Activated effector memory CD4-positive, alpha-beta T cell treated with anti-CD3 and anti-CD28 coated beads, Interleukin-2, amount 50 U/mL, for 16 hours (primary cell): ENCODE measurements at places on chromosomes 5 and 9.

DNA sequence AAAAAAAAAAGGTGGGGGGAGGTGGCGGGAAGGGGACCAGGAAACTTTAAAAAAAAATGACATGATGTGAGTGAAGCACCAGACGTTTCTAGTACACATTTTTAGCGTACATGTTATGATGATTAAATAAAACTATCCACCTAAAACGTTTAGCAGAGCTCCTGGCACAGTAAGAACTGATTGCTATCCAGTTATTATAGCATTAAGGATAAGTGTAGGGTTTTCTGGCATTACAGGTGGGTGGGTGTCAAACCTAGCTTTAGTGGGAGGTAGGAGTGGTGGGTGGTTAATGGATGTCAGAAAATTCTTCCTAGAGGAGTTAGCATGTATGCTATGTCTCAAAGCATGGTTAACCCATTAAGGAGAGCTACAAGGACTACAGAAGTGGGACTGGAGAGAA, 2329.5 kb downstream of the MAT2B start:
- no peak for DNase-seq

- DNase-seq = no peak
These were observed 1565.0 kb upstream of the WWC1 start for GRCh38 chr5:166726406-166726805.

- DNase-seq = no peak
These were observed 69.4 kb downstream of the KLHL3 start for GRCh38 chr5:137666461-137666850.

- DNase-seq = no peak
These were observed 137.0 kb downstream of the COL23A1 start for GRCh38 chr5:178453224-178453623.

- DNase-seq = no peak
These were observed 429.0 kb downstream of the ZNF608 start for GRCh38 chr5:124317451-124317850.

- no peak for DNase-seq
These were observed 256.3 kb upstream of the C9orf72 start for GRCh38 chr9:27829621-27830020.

DNA sequence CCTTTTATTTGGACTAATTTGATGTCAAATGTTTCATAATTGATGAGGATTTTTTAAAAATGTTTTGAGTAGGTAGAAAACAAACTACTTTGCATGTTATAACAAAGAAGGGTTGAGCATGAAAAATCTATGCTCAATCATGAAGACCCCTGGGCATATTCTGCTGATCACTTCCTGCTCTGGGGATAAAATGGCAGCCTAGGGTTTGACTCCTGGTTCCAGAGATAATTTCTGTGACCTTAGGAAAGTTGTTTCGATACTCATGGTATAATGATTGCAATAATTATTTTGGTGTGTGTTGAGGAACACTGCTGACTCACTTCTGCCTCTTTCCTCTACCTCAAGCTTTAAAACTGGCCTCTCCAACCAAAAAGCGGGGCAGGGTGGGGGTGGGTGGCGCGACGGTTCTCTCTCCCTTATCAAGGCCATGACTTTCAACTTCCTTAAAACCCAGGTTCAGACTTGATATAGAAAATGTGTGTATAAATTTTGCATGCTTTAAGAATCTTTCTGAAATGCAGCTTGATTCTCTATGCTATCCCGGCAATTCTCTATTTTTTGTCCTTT, 6.0 kb upstream of the PIP5K1B start:
- DNase-seq = no peak

GRCh38 chr5:119537704-119538103, 85.4 kb downstream of the HSD17B4 start:
- no peak for DNase-seq

- peak; percentile 62 for DNase-seq
These were observed 8.0 kb downstream of the BRD3 start for GRCh38 chr9:134059661-134060395.

DNA sequence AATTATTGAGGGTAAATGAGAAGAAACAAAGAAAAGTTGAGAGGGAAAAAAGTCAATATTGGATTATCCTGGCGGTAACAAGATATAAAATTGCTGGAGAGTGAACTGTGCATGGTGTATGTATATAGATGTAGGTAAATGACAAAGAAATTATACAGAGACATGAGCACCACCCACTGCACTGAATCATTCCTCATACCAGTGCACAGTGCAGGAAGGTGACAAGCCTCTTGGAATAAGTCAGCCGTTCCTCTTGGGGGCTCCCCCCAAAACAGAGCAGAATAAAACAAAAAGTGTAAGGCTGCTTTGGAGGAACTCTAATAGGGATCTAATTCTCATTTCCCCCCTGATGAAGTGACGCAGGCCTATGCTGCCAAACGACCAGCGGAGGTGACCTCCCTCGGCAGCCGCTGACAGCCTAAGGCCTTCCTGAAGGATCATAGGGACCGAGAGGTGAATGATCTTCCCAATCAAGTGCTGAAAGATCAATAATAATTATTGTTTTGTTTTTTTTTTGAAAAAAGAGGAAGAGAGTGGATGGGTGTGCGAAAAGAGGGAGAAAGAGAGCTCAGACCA, 245.0 kb downstream of the PSAT1 start:
- DNase-seq = no peak

GRCh38 chr5:5178136-5178535, 38.0 kb downstream of the ADAMTS16 start:
- no peak for DNase-seq
